ENCODE measurements at places on chromosomes 2 and 18. TPM values are rescaled to one million over a fixed set of nuclear protein-coding genes. Genes with fewer than 3 reads are reported as not detected.

GRCh38 chr2:45030553-45030952 is 21.3 kb upstream of the SIX2 start:
- DNase-seq: no peak

GRCh38 chr2:207394203-207394781 is 135.5 kb upstream of the CREB1 start:
- no peak for DNase-seq

- no peak for DNase-seq
Measured at GRCh38 chr2:86201671-86202335, 2.5 kb downstream of the MRPL35 start.

DNA sequence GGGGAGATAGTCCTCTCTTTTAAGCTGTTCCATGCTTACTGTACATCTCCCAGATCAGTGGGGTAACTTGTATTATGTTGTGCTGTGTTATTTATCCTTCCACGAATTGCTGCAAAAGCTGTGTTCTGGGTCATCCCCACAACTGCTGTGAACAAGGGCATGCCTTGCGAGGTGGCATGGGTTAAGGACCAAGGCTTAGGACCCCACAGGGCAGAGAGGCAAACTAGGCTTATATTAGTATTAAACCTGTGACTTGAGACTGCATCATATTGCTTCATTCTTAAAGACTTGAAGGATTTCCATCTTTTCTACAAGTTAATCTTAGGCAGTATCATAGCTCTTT is 19.9 kb downstream of the RND3 start:
- no peak for DNase-seq

- DNase-seq: no peak
Measured at GRCh38 chr2:27966466-27966865, 75.9 kb downstream of the BABAM2 start.

- no peak for DNase-seq
Measured at GRCh38 chr2:26897807-26898479, 50.0 kb downstream of the DPYSL5 start.

- DNase-seq: no peak
Measured at GRCh38 chr18:56851774-56852173, 200.6 kb downstream of the WDR7 start.

GRCh38 chr2:5021136-5021535 is 671.0 kb upstream of the SOX11 start:
- no peak for DNase-seq

DNA sequence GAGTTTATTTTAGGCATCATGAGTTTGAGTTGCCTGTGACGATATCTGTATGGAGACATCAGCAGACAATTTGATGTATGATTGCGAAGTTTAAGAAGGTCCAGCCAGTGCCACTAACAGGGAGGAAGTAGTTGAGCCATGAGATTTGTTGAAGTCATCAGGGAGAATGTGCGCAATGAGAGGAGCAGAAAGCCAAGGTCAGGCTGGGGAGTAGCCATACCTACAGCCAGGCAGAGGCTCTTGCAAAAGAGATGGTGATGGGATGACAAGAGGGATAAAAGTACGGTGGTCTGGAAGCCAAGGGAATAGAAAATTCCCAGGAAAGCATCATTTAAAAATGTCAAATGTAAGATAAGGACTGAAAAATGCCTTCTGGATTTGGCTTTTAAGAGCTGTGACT is 51.2 kb downstream of the LIMS1 start:
- DNase-seq: no peak

DNA sequence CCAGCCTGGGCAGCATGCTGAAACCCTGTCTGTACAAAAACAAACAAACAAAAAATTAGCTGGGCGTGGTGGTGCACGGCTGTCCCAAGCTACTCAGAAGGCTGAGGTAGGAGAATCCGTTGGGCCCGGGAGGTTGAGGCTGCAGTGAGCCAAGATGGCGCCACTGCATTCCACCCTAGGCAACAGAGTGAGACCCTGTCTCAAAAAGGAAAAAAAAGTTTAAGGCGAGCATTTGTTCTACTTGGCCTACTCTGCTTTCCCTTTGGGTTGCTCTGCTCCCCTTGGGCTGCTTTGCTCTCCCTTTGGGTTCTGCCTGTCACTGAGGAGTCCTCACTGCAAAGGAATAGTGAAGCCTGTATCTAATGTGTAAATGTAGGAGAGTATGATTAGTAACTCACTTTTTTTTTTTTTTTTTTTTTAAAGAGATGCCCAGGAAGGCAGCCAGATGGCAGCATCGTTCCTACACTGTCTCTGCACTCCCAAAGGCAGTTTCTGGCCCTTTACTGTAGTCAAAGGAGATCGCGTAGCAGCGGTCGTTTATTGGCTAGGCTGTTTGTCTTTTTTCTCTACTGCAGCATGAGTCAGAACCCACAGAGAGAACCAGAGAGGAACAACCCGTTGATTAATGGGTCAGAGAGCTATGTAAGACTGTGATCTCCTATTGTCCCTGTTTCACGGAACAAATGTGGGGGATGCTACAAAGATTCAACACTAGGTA is 118.3 kb upstream of the CWC22 start:
- peak; percentile 84 for DNase-seq

- no peak for DNase-seq
Measured at GRCh38 chr2:200600549-200601225, 14.9 kb downstream of the AOX1 start.

DNA sequence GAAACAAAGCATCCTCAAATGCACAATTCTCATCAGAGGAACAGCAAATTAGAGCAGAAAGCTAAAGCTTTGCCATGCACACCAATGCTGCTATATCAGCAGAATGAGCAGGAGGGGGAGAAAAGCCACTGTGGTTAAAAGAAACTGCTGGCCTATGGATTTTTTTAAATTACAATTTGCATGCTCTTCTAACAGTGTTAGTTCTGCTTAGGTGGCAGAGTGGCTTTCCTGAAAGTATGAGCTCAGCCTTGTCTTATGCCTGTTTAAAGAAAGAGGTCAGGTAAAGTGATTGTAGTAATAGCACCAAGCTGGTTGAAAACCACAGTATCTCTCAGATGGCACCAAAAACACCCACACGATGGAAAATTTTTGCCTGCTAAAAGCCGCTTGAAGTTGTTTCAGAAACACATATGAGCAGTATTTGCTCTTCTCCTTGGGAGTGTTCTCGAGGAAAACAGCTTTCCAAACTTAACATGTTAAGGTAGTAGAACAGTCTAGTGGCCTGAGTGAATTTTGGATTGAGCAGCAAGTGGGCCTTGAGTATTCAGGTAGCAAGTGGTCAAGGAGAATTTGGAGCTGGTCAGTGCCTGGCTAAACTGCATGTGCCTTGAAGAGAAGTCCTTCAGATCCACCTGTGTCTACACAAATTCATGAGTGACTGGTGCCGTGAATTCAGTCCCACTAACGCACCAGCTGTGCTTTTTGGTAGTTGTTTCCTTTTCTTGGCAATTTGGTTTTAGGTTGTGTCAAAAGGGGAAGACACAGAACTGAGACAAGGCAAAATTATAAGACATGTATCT is 19.6 kb upstream of the NDUFV2 start:
- DNase-seq: no peak

DNA sequence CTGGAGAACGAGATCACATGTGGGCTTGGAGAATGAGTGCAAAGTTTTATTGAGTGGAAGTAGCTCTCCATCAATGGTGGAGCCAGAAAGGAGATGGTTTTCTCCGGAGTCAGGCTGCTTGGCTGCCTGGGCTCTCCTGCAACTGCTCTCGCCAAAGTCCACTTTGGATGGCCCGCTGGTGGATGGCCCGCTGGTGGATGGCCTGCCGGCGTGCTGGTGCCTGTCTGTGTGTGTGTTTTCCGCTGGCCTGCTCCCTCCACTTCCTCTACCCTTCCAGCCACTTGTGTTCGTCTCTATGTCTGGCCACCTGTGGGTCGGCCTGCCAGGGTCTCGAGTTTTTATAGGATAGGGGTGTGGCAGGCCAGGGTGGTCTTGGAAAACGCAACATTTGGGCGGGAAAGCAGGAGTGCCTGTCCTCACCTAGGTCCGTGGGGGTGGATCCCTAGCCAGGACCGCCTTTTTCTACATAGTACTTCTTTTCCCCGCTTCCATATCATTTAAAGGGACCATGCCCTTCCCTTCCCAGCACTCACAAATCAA is 1292.1 kb upstream of the PIK3C3 start:
- DNase-seq: no peak

DNA sequence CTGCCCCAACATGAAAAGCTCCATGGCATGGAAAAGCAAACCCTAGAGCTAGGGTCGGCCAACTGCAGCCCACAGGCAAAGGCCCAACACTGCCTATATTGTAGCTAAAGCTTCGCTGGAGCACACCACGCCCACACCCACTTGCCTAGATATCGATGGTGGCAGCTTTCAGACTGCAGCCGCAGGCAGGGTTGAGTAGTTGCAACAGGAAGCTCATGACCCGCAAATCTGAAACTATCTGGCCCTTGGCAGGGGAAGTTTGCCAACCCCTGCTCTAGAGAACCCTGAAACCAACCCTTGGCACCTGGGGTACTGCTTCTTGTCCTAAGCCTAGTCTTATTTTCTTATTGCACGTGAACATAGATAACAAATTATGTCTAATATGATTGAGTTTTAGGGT is 250.0 kb downstream of the SOX11 start:
- no peak for DNase-seq

DNA sequence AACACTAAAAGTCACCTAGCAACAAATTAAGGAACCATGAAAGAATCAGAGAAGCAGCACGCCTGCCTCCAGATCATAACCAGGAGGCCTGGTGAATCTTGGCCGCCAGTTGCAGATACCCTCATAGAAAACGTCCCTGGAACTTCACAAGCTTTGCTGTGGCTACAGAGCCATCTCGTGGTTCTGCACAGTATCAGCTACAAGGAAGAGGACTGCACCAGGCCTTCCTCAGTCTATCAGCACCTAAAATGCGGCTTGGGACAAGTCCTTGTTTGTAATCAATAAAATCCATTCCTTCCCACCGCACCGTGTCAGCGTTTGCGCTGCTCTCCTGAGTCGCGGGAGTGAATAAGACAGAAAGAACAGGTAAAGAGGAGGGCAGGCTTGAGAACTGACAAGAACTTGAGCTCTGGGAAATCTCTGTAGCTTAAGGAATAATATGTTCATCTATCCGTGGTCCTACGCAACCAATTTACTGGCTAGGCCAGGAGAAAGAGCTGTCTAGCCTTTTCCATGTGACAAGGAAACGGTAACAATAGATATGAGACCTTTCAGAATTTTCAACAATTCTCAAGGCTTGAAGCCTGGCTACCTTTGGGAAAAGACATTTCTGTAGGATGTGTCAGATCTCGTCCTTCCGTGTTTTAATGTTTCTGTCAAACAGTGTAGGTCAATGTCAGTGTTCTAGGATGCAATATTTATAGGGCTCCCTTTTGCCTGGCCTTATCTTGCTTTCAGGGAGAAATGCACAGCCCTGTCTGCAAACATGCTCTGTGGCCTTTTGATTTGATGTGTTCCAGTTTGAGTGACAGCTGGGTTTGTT is 128.5 kb upstream of the RAB12 start:
- peak; percentile 73 for DNase-seq

- DNase-seq: no peak
Measured at GRCh38 chr2:239689410-239689809, 288.6 kb upstream of the HDAC4 start.

DNA sequence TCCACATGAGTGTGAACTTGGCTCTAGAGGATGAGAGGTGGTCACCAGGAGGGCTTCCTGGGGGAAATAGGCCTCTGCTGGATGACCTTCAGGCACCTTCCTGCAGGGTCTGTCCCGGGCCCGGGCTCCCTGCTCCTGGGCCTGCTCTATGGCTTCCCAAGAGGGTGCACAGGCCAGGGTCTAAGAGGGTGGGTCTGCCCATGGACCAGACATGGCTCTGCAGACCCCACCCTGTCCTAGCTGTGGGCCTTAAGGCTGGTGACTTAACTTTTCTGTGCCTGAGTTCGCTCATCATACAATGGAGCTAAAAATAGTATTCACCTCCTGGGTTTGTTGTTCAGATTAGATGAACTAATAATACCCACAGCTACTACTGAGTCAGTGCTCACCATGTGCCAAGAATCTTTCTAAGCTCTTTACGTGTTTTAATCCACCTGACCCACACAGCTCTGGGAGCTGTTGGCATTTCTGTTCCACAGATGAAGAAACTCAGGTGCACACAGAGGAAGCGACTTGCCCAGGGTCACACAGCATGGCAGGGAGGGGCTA is 14.4 kb downstream of the INHBB start:
- DNase-seq: no peak

DNA sequence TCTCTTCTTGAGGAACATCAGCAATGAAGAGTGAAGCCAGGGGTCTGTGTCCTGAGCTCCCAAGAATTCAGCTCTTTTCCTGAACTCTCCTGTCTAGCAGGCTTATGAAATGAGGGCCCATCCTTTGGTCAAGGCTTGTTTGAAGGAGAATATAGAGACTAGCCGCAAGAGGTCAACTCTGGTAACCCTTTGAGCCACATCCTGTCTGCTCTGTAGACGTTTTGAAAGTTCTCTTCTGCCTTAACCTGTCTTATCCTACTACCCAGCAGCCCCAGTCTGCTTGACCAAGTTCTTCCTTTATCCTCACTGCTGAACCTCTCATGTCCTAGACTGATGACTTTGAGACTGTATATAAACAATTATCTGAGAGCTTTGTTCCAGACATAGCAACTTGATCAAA is 5.4 kb downstream of the SEMA4F start:
- no peak for DNase-seq

- DNase-seq: no peak
Measured at GRCh38 chr18:36153203-36153602, 23.5 kb downstream of the ELP2 start.

DNA sequence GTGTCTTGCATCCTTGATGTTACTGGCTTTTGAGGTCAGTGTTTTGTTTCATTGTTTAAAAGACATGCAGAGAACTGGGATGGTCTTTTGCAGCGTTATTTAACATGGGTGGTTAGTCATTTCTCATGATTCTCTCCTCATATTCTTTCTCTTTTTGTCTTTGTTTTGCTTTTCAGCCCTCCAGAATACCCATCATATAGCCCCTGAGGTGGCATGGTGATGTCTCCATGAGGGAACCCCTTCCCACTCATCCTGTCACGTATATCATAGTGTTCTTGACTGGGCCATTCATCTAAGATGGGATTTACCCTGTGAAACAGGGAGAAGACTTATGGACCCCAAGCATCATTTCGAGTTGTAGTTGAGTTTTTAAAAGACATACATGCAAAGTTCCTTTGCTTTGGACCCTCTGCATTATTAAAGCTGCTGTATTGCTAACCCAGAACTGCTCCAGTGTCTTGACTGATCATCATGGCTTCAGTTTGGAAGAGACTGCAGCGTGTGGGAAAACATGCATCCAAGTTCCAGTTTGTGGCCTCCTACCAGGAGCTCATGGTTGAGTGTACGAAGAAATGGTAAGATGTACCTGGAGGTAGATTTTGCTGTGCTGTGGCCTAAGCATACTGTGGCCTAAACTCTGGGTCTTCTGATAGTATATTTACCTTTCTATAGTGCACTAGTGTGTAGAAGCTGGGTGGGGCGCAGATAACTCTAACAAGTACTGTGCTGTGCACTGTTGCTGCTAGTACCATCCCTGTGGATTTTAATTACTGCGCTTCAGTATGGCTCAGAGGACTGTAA is 1.4 kb downstream of the EHBP1 start:
- no peak for DNase-seq

- no peak for DNase-seq
Measured at GRCh38 chr18:20971886-20972267, 139.7 kb downstream of the ROCK1 start.

Gene CAVIN2
- total RNA-seq: 191 TPM

Gene EMILIN1
- 225 TPM for total RNA-seq

Gene EML6
- 1.9 TPM for total RNA-seq

Gene DNAH7
- 0.36 TPM for total RNA-seq

Gene KCNK3
- 6.9 TPM for total RNA-seq
